ENCODE measurements at places on chromosomes 2 and 18. TPM values are rescaled to one million over a fixed set of nuclear protein-coding genes. Genes with fewer than 3 reads are reported as not detected.

Gene KRCC1
- 14.8 TPM for total RNA-seq

Gene ZFP36L2
- 98.0 TPM for total RNA-seq

Gene FOXI3
- not detected for total RNA-seq

Gene MYCN
- total RNA-seq, result not detected

Gene HOXD13
- total RNA-seq, result not detected

Gene MAP3K19
- not detected for total RNA-seq

Gene IL37
- total RNA-seq, result not detected

Gene CDH7
- total RNA-seq, result not detected

DNA sequence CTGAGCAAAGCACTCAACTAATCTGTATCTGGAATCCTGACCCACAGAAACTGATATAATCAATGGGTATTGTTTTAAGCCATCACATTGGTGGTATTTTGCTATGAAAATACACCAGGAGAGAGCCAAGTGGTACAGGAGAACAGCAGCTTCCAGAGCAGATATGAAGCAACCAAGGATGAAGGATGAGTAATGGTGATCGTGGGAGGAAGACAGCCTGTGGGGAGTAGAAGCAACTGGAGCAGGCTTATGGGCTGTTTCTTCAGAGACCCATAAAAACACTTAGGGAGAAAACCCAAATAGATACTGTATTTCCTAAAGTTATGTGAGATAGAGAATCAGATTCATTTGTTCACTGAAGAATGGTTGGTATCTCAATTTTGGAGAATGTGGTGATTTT is 330.8 kb downstream of the NUP35 start:
- DNase-seq, result no peak

- DNase-seq, result no peak
Observed at GRCh38 chr2:164388511-164388910, 232.8 kb downstream of the GRB14 start.

GRCh38 chr2:74252036-74252435 is 53.6 kb downstream of the MTHFD2 start:
- DNase-seq, result no peak

DNA sequence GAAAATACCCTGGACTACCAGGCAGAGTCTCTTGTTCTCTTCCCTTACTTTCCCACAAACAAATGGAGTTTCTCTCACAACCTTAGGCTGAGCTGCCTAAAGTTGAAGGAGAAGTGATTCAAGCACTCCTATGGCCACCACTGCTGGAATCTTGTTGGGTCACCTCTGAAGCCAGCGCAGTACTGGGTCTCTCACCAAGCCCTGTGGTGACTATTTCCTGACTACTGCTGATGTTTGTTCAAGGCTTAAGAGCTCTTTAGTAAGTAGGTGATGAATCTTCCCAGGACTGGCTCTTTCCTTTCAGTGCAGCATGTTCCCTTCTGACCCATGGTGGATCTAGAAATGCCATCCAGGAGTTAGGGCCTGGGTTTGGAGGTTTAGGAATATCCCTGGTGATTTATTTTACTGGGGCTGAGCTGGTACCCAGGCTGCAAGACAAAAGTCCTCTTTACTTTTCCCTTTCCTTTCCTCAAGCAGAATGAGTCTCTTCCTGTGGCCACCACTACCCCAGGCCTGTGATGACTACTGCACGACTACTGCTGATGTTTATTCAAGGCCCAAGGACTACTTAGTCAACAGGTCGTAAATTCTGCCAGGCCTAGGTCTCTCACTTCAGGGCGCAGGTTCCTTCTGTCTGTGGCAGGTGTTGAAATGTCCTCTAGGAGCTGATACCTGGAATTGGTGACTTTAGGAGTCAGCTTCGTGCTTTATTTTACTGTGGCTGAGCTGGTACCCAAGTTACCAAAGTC is 121.8 kb downstream of the SLC4A10 start:
- no peak for DNase-seq

- DNase-seq, result no peak
Observed at GRCh38 chr2:159076241-159076640, 107.8 kb downstream of the TANC1 start.

DNA sequence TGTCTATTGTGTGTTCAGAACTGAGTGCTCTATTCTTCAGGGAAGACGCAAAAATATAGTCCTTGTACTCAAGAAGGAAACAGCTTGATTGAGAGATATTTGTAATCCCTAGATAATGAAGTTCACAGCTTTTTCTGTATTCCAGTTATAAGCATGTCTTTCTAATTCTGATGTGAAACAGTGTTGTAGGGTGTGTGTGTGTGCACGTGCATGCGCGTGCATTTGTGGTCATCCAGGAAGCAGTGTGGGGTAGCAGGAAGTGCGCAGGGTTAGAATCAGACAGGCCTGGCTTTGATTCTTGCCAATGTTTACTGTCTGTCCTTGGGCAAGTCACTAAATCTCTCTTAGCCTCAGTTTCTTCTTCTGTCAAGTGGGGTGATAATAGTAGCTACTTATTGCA is 87.9 kb downstream of the NPAS2 start:
- DNase-seq, result no peak

GRCh38 chr2:134377730-134378129 is 123.9 kb downstream of the MGAT5 start:
- no peak for DNase-seq

- DNase-seq, result no peak
Observed at GRCh38 chr2:159904959-159905305, 106.9 kb upstream of the CD302 start.

- no peak for DNase-seq
Observed at GRCh38 chr2:239601880-239602279, 201.1 kb upstream of the HDAC4 start.

DNA sequence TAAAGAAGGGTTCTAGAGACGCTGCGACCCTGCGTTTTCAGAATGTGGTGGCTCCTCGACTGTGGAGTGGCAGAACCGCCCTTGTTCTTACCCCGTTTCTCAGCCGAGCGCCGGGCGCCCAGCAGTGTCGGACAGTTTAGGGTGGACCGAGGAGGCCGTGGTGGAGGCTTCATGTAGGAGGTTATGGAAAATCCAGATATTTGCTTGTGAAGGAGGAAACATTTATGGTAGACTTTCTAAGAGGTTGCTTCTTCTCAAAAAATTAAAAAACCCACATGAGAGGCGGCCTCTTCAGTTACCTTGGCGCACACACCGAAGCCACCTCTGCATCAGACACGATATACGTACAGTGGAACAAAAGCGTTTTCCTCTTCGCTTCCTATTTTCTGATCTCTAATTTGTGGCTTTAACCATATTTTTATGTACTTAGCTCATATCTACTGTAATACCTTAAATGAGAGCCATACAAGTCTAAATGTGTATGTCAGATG is 120.8 kb downstream of the NFATC1 start:
- peak; percentile 36 for DNase-seq

GRCh38 chr2:152761214-152761613 is 42.8 kb downstream of the ARL6IP6 start:
- DNase-seq, result no peak

GRCh38 chr2:47095349-47096020 is 59.6 kb downstream of the STPG4 start:
- no peak for DNase-seq

DNA sequence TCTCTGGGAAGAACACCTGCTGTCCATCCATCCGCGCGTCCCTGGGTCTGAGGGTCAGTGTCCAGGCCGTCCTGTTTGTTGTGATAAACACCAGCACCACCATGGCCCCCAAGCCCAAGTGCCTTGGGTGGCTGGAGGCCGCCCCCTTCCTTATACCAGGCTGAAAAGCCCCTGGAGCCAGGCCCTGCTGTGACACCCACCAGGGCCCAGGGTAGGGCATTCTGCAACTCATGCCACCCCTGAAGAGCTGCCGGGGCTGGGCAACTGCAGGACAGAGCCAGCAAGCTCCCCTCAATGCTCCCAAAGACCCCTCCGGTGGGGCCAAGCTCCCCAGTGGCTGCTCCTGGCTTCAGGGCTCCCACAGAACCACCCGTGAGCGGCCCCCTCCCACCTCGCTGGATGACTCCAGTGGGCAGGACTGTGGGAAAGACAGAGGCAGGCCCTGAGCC is 31.9 kb upstream of the SNED1 start:
- DNase-seq, result no peak

- DNase-seq, result no peak
Observed at GRCh38 chr2:97763176-97763845, 49.9 kb downstream of the ZAP70 start.

- no peak for DNase-seq
Observed at GRCh38 chr2:239961662-239962613, 63.2 kb downstream of the NDUFA10 start.

DNA sequence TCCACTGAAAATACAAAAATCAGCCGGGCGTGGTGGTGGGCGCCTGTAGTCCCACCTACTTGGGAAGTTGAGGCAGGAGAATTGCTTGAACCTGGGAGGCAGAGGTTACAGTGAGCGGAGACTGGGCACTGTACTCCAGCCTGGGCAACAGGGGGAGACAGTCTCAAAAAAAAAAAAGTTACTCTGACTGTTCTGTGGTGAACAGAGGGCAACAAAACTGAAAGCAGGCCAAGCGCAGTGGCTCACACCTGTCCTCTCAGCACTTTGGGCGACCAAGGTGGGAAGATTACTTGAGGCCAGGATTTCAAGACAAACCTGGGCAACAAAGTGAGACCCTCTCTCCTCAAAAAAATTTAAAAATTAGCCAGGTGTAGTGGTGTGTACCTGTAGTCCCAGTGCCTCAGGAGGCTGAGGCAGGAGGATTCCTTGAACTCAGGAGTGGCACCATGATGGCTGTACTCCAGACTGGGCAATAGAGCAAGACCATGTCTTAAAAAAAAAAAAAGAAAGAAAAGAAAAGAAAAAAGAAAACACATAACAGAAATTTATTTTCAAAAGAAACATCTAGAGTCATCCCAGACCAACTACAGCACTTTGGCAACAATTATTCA is 13.6 kb upstream of the RTN4 start:
- DNase-seq, result no peak

DNA sequence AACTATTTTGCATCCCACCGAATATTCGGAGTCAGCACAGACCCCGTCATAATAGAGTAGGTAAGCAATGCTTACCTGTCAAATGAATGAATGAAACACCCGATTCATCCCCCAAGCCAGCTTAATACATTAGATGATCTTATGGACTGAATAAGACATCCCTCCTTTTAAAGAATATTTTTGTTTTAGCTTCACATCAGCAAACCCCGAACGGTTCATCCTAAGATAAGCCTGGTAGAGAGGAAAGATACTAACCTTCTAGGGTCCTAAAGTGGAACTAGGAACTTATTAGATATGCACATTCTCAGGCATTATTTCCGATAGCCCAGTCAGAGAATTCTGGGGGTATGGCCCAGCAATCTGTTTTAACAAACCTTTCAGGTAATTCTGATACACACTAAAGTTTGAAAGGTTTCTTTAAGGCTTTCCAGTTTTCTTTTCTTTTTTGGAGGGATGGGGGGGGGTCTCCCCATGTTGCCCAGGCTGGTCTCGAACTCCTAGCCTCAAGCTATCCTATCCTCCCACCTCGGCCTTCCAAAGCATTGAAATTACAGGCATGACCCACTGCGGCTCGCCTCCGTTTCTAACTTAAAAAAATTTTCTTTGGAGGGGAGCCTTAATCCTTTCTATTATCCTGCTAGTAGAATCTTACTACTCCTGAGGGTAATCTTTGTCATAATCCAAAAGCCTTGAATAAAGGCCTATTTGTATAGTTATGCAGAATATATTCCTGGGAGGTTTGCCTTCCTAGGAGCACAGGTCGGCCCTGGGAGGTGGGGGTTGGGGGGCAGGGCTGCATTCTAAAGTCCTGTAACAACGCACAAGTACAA is 1.0 kb upstream of the ACTR3 start:
- no peak for DNase-seq

DNA sequence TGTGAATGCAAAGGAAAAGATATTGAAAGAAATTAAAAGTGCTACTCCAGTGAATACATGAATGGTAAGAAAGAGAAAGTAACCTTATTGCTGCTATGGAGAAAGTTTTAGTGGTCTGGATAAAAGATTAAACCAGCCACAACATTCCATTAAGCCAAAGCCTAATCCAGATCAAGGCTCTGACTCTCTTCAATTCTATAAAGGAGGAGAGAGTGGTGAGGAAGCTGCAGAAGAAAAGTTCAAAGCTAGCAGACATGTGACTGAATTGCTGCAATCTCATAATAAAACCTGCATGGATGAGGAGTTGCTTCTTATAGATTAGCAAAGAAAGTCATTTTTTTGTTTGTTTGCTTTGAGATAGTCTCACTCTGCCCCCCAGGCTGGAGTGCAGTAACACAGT is 130.2 kb downstream of the DNAH6 start:
- DNase-seq, result no peak

DNA sequence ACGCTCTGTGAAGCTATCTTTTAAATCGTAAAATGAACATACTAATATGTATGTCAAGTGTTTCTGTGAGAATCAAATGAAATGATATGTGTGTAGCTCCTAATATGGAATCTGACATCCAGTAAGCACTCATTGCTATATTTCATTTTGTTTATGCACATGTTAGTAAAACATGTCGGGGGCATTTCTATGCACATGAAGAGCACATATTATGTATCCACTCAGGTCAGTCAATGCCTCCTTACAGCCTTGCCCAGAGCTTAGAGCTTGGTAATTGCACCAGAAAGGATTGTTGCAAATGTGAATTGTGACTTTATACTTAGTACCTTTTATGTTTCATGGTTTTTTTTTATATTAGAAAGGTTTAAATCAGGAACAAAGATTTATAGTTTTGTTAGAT is 463.7 kb upstream of the HNMT start:
- no peak for DNase-seq

DNA sequence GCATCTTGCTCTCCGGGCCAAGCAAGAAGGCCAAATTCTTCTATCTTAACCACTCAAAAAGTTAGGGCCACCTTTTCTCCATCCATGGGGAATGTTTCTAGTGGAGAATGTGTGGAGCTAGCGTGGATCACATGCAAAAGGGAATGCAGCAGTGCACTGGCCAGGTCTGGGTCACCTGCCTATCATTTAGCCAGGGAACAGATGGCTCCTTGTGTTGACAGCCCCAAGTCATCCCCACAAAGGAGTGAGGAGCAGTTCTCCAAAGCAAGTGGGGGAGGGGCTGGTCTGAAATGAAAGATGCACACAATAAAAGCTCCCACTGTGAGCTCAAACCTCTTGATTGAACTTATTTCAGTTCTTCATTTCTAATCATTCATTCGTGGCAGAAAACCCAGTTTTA is 19.1 kb downstream of the EPB41L3 start:
- DNase-seq, result no peak

- DNase-seq, result no peak
Observed at GRCh38 chr18:79749251-79750191, 48.2 kb upstream of the KCNG2 start.

- DNase-seq, result no peak
Observed at GRCh38 chr2:24429197-24430074, 61.6 kb upstream of the NCOA1 start.

DNA sequence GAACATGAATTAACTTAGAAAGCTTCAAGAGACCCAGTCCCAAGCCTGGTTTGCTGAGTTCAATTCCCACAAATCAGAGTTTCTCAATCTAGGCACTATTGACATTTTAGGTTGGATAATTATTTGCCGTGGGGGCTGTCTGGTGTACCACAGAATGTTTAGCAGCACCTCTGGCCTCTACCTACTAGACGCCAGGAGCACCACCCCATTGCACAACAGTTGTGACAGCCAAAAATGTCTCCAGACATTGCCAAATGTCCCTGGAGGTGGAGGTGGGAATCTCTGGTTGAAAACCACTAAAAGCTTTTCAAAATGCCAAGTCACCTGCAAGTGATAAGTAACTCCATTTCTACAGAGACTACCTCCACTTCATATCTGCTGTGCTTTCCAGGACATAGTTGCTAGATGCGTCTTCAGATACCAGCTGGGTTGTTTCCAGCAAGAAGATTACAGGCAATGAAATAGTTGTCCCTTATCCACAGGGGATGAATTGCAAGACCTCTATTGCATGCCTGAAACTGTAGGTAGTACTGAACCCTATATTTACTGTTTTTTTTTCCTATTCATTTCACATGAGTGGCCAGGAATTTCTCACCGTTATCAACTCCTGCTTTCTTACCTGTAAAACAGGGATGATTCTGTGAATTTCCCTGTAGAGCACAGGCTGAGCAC is 554.3 kb downstream of the ZEB2 start:
- DNase-seq, result no peak

Measured in CD8-positive, alpha-beta memory T cell (primary cell).